Stimulated activated naive CD8-positive, alpha-beta T cell treated with anti-CD3 and anti-CD28 coated beads, Interleukin-15, amount 100 ng/mL, for 72 hours (primary cell): ENCODE measurements at places on chromosomes 6 and 20.

GRCh38 chr6:15487262-15487661, 175.6 kb downstream of the DTNBP1 start:
- no peak for DNase-seq

DNA sequence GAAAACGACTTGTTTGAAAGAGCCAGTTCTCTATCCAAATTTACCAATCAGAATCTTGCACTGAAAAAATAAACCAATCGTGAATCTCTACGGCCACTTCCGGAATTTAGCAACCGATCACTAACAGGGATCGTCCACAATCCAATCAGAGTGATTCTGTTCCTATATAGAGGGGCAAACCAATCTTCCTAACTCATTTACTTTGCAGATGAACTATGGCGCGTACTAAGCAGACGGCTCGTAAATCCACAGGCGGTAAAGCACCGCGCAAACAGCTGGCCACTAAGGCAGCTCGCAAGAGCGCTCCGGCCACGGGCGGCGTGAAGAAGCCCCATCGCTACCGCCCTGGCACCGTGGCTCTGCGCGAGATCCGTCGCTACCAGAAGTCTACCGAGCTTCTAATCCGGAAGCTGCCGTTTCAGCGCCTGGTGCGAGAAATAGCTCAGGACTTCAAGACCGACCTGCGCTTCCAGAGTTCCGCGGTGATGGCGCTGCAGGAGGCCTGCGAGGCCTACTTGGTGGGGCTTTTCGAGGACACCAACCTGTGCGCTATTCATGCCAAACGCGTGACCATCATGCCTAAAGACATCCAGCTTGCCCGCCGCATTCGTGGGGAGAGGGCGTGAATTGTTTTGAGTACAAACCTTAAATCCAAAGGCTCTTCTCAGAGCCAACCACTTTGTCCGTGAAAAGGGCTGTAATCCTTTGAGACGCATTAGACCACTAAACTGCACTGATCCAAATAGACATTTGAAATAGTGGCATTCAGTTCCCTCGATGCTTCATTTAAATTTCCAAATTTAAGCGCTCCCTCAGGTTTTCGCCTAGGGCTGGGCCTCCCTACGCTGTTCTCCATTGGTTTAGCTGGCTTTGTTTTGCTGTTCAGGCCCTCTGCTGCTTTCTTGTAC, 138.0 kb downstream of the HFE start:
- no peak for DNase-seq

DNA sequence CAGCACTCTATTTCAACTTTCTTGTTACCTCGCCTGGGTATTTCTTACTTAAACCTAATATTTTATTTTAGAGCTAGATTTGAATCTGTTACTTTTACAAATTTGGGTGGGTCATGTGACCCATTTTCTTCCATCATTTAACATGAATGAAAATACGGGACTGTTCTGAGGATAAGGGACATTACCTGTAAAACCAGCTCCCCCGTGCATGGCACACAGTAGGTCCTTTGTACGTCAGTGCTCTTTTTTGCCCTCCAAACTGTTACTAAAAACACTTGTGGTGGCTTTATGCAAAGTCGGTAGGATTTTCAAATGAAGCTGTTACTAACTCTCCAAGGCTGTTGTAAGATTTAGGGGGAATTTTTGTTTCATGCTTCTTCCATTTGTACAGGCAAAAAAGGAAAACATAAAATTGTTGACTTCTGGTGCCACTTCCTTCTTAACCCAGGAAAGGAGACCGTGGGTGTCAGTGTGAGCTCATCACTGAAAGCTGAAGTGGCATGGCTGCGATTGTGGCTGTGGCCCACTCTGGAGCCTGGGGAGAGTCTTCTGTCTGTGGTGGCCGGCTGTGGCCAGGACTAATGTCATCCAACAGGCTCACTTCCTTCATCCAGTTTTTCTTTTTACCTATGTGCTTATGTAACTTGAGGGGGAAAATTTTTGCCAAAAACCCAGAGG, 40.2 kb upstream of the PXDC1 start:
- no peak for DNase-seq

- no peak for DNase-seq
These were observed 9.5 kb upstream of the C6orf58 start for GRCh38 chr6:127567476-127567875.

GRCh38 chr6:130756824-130757223, 70.4 kb upstream of the SMLR1 start:
- DNase-seq = no peak

DNA sequence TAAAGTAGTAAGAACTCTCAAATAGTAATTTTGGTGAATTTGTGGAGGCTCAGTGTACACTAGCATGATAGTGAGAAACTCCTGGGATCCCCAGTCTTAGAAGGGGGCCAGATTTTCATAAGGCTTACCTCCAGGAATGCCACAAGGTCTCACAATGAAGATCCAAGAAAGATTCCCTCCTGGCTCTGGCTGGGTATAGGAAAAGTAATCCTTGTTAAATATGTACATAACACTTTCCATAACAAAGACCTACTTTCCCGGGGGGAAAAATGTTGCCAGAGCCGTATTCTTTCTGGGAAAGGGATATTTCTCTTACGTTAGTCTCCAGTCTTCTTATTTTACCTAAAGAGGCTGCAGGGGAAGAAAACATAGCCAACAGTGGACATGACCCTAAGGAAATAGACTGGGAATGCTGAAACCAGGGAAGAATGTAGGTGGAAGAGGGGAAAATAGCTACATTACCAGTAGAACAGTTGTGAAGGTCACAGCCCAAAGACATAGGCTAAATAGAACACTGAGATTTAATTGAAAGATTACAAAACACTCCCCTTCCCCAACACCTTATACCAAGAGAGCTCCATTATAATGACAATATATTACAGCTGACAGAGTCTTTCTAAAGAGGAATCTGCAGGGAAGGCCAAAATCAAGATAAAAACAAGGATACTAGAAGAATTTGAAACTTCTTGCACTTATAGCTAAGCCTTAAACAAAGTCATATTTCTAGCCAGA, 34.9 kb upstream of the ISM1 start:
- no peak for DNase-seq

GRCh38 chr6:166297606-166298005, 10.6 kb downstream of the PRR18 start:
- no peak for DNase-seq

DNA sequence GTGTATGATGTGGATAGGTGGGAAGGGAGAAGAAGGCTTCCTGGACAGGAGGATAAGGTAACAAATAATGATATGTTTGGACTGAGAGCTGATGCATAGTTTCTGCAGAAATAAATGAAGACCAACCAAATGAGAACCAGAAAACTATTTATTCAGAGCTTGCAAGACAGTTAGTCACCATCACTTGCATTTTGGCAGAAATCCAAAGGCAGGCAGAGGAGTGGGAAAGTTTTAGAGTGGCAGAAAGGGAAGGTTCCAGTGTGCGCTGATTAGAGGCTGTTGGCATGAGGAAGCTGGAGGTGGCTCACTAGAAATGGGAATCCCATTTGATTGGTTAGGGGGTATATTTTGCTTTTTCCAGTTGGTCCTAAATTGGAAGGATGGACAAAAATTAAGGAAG, 13.0 kb upstream of the F13A1 start:
- no peak for DNase-seq

DNA sequence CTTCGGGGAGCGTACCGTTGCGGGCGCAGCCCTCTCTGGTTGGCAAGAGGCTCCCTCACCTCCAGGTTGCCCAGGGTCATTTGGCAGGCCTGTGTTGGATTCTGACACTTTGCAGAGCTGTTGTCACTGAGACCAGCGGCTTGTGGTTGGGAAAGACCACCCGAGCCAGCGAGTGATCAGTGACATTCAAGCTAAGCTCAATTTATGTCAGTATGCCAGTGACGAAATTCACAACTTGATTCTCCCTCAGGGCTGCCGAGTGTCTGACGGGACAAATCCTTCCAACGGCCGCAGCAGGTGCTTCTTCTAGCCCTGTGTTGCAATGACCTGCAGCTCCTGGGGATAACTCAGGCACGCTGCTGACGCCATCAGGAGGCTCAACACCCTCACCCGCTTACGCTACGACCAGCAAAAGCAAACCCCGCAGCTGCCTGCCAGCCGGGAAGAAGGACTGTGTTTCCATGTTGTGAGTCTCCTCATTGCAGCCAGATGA, 16.9 kb upstream of the SLC22A2 start:
- DNase-seq = no peak

DNA sequence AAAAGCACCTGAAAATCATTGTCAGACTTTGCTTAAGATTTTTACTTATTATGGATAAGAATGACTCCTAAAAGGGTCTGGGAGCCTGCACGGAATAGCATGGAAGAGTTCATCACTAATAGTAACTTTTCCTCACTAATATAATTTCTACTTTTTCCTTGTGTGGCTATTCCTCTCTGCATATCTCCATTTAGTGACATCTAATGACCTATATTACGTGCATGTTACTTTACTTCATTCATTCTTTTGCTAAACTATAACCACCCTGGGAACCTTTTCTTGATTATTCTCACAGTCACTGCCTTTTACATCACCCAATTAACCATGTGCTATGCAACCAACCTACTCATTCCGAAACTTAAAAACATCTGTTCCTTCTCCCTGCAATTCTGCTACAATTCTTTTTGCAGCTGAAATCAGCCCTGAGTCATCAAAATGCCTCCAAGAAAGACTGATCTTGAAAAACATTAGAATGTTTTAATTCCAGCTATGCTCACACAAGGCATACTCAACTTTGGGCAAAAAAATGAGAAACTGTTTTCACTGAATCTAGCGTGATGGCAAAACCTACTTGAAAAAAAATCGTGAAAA, 313.3 kb downstream of the RNGTT start:
- DNase-seq = no peak

DNA sequence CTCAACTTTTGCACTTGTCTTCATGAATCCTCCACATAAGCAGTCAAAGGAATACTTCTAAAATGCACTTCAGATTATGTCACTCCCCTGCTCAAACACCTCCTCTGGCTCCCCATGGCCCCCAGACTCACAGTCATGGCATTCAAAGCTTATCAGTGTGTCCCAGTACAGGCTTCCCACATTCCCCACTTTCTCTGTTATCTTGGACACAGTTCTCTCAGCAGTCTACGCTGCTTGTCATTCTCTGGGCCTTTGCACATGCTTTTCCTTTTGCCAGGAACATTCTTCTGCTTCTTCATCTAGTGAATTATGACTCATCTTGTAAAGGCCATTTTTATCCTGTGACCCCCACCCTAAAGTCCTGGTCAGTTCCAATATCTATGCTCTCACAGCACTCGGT, 31.8 kb downstream of the SLC13A3 start:
- no peak for DNase-seq

GRCh38 chr6:100452998-100453397, 11.7 kb downstream of the SIM1 start:
- no peak for DNase-seq

GRCh38 chr6:11161031-11161956, 49.8 kb upstream of the ERVFRD-1 start:
- DNase-seq = no peak

DNA sequence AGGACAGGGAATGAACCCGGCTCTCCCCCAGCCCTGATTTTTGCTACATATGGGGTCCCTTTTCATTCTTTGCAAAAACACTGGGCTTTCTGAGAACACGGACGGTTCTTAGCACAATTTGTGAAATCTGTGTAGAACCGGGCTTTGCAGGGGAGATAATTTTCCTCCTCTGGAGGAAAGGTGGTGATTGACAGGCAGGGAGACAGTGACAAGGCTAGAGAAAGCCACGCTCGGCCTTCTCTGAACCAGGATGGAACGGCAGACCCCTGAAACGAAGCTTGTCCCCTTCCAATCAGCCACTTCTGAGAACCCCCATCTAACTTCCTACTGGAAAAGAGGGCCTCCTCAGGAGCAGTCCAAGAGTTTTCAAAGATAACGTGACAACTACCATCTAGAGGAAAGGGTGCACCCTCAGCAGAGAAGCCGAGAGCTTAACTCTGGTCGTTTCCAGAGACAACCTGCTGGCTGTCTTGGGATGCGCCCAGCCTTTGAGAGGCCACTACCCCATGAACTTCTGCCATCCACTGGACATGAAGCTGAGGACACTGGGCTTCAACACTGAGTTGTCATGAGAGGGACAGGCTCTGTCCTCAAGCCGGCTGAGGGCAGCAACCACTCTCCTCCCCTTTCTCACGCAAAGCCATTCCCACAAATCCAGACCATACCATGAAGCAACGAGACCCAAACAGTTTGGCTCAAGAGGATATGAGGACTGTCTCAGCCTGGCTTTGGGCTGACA, 28.8 kb upstream of the ZBP1 start:
- no peak for DNase-seq

- DNase-seq = no peak
These were observed 7.4 kb upstream of the ACAT2 start for GRCh38 chr6:159754401-159754800.

DNA sequence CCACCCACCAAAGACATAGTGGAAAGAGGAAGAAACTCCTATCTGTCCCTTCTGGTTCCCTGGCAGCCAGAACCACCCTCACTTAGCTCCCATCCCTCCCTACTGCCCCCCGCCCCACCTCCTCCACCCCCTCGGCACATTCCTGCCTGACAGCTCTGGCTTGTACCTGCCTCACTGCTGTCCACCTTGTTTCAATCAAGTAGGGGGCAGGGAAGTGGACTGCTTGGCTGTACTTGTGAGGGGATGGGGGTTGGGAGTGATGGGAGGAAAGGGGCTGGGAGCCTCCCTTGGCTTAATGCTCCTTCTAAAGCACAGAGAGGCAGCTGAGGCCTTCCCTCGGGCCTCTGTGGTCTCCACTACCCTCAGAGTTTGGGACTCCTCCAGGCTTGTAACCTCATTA, 22.1 kb upstream of the ZNF76 start:
- DNase-seq = no peak

DNA sequence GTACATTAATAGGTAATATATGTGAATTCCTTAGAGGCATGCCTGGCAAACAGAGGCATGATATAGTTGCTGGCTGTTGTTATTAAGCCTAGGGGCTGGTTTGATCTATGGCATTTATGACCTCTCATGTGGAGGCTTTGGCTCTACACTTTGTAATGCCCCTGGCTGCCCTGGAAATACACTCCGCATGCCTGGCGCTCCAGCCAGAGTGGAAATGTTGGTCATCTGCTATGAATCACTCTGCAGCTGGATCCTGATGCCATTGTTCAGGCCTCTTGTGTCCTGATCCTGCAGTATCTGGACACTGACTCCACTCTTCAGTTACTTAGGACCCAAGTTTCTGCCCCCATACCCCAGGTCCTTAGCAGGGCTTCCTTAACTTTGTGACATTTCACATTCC, 200.5 kb upstream of the PCSK2 start:
- no peak for DNase-seq

DNA sequence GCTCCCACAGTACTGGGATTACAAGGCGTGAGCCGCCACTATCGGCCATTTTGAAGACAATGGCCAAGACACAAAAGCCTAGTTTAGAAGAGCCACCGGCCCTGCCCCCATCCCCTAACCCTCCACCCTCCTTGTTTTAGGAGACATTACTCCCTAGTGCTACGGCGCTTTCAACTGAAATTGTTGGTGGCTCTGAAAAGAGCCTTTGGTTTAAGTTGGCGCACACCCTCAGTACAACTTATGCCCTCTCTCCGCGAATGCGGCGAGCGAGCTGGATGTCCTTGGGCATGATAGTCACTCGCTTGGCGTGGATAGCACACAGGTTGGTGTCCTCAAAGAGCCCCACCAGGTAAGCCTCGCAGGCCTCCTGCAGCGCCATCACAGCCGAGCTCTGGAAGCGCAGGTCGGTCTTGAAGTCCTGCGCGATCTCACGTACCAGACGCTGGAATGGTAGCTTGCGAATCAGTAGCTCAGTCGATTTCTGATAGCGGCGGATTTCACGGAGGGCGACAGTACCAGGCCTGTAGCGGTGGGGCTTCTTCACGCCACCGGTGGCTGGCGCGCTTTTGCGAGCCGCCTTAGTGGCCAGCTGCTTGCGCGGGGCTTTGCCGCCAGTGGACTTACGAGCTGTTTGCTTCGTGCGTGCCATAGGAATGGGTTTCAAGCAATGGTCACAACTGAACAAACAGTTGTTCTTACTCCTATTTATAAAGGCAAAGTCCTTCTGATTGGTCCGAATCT, 114.9 kb upstream of the BTN3A2 start:
- DNase-seq = peak; percentile 82
